ENCODE measurements at places on chromosomes 16 and 17. TPM values are rescaled to one million over a fixed set of nuclear protein-coding genes. Genes with fewer than 3 reads are reported as not detected.
A peak's percentile ranks its signal among the peaks of the same experiment; 100 is the strongest.

DNA sequence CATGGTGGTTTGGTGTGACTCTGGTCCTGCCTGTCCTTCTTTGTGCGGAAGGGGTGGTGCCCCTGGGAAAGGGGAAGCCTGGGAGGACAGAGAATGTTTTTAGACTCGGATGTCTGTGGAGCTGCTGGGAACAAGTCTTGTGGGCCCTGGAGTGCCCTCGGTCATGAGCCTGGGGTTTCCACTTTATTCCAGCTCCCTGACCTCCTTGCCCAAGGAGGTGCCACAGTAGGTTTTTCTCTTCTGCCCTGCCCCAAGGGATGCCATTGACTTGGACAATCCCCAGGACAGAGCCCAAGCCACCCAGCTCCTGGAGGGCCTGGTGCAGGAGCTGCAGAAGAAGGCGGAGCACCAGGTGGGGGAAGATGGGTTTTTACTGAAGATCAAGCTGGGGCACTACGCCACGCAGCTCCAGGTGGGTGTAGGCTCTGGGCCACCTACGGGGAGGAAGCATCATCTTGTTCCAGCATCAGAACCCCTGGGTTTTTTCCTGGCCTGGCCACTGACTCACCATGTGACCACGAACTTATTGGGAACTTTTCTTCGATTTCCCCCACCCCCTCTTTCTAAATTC lies 1.4 kb downstream of the STAT5A start:
- DNase-seq, result no peak

The MTHFSD gene
- total RNA-seq, result 5.3 TPM

The CCT6B gene
- total RNA-seq, result 0.63 TPM

DNA sequence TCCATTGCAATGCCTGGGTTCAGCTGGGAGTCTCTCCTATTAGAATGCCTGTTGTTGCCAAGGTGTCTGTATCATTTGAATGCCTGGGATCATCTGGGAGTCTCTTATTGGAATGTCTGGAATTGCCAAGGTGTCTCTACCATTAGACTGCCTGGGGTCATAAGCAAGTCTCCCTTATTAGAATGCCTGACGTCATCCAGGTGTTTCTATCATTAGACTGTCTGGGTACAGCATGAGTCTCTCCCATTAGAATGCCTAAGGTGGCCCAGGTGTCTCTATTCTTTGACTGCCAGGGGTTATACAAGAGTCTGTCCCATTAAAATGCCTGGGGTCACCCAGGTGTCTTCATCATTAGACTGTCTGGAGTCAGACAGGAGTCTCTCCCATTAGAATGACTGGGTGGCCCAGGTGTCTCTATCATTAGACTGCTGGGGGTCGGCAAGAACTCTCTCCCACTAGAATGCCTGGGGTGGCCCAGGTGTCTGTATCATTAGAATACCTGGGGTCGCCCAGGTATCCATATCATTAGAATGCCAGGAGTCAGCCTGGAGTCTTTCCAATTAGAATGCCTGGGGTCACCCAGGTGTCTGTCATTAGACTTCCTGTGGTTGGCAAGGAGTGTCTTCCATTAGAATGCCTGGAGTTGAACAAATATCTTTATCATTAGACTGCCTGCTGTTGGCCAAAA lies 2274.0 kb downstream of the TP53TG3F start:
- no peak for DNase-seq

GRCh38 chr17:50076221-50076590 lies 18.9 kb upstream of the PDK2 start:
- DNase-seq, result no peak

The TPSAB1 gene
- total RNA-seq, result not detected

DNA sequence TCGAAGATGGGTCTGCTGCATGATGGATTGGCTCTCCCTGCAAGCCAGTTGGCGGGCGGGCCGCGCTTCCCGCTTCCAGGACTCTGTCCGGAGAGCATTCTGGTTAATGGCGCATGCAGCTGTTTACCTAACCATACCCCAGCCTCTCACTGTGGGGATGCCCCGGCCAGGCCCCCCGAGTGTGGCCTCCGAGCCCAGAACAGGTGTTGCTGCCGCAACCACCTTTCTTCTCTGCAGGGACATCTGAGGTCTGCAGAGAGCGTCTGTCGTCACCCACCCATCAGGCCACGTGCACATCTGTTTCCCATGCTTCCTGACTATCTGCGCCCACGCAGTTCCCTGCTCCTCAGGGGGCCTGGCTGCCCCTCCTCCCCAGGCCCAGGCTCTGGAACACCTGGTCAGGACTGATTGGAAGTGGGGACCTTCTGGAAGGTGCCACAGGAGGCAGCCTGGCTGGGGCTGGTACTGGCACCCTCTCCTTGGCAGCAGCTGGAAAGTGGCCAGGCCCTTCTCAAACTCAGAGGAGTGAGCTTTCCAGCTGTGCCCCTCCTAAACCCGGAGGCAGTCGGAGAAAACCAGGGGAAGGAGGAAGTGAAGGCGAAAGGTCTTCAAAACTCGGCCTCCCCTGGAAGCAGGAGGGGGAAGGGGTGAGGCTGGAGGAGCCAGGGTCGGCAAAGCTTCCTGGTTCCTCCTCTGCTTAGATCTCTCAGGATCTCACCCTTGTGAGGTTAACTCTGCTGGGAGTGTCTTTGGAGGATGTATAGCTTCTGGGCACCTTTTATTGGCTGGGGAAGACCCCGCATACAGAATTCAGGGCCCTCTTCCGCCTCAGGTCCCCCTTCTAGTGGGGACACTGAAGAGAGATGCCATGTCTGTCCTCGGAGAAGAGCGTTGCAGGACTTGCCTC lies 64.5 kb upstream of the CIBAR2 start:
- peak; percentile 75 for DNase-seq

- DNase-seq, result no peak
Observed at GRCh38 chr17:37500378-37500777, 10.7 kb downstream of the DUSP14 start.

The CACNA1G gene
- total RNA-seq, result not detected

GRCh38 chr17:5975661-5976060 lies 94.5 kb upstream of the WSCD1 start:
- no peak for DNase-seq

The CPHXL gene
- not detected for total RNA-seq

The FOXJ1 gene
- not detected for total RNA-seq

DNA sequence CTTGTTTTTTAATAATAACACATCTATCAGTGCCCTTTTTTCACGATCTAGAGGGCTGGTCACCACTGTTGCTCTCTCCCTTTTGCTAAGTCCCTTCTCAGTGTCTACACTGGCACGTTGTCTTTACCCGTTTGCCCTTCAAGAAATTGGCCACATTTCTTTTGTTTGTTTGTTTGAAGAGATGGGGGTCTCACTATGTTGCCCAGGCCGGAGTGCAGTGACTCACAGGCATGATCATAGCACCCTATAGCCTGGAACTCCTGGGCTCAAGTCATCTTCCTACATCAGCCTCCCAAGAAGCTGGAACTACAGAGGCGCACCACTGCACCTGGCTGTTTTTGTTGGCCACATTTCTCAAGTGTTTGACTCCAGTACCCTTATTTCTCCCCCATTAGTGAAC lies 138.0 kb upstream of the AXIN2 start:
- DNase-seq, result no peak

DNA sequence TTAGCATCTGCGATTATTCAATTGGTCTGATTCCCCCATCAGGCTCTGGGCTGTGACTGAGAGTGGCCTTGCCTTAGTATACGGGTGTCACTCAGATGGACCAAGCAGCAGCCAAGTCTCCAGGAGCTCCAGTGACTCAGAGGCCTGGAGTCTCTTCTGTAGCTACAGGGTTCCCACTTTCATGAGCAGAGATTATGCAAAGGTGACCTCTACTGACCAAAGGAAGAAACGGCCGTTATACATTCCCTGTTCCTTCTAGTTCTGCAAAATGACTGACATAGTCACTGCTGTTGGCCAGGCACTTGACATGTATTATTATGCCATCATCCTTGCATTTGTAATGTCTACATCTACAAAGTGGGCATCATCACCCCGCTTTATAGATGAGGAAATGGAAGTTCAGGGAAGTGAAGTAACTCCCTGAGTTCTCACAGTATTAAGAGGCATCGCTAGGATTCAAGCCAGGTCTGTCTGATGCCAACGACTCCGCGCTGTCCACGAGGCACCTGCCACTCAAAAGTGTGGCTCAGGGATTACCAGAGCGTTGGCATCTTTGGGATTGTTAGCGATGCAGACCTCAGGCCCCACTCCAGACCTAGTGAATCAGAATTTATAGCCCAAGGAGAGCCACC lies 23.3 kb downstream of the SLC38A7 start:
- peak; percentile 50 for DNase-seq

DNA sequence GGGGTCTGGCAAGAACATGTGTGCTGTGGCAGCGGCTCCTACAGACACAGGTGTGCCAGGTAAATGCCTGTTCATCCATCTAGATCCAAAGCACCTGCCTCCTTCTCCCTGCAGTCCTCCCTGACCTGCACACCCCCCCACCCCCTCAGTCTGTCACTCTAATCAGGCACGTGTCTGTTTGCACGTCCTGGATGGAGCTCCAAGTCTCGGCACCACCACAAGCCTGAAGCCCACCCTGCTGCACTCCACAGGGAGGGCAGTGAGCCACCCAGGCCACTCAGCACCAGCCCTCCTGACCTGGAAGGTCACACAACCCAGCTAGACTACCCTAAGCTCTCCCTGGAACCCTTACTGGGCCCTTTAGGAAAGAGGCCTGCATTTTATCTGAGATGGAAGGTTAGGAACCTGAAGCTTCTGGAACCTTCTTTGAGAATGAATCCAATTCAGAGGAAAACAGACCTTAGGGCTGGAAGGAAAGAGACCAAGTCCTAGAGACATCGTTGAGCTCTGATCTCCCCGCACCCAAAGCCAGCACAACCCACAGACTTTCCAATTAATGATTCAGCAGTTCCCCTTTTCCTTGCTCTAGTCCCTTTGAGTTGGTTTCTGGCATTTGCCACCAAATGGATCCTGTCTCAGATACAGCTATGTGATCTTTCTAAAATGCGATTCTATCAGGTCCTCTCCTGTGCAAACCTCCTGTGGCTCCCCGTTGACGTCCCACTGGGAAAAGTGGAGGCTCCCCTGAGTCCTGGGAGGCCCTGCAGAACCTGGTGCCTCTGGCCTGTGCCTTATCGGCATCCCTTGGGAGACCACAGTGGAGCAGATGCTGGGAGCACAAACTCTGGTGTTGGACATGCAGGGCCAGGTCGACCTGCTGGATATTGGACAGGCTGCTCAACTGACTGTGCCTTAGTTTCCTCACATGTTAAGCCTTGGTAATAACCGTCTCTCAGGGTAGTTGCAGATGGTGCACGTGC lies 67.9 kb downstream of the PRMT7 start:
- no peak for DNase-seq

The HOXB7 gene
- total RNA-seq, result 7.1 TPM

DNA sequence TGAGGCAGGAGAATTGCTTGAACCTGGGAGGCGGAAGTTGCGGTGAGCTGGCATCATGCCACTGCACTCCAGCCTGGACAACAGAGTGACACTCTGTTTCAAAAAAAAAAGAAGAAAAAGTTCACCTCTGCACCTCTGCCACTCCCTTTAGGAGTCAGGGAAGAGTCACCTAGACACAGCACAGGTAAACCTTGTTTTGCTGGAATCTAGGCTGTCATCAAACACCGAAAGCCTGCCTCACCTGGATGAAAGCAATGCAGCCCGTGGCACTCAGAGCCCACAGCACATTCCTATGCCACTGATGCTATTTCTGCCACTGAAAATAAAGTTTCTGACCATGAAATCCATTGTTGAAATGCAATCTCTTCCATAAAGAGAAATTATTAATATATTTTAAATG lies 22.2 kb downstream of the CFAP52 start:
- no peak for DNase-seq

DNA sequence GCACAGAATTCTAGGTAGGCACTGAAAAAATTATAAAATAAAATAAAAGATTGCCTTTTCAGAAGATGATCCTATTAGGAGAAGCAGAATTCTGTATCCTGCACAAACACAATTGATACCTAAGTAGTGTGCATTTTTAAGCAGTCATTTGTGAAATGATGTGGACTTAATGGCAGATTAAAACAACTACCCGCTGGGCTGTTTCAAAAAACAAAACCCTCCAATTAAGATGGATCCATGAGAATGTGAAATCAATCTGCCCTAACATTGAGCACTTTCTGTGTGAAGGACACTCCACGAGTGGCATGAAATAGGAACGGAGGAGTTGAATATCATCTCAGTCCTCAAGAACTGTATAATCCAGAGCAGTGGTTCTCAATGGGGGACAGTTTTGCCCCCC lies 1012.8 kb upstream of the EEF2KMT start:
- no peak for DNase-seq
